ENCODE measurements at places on chromosomes 5 and 9.

- DNase-seq: no peak
These were observed 28.9 kb upstream of the GSN start for GRCh38 chr9:121239071-121239470.

DNA sequence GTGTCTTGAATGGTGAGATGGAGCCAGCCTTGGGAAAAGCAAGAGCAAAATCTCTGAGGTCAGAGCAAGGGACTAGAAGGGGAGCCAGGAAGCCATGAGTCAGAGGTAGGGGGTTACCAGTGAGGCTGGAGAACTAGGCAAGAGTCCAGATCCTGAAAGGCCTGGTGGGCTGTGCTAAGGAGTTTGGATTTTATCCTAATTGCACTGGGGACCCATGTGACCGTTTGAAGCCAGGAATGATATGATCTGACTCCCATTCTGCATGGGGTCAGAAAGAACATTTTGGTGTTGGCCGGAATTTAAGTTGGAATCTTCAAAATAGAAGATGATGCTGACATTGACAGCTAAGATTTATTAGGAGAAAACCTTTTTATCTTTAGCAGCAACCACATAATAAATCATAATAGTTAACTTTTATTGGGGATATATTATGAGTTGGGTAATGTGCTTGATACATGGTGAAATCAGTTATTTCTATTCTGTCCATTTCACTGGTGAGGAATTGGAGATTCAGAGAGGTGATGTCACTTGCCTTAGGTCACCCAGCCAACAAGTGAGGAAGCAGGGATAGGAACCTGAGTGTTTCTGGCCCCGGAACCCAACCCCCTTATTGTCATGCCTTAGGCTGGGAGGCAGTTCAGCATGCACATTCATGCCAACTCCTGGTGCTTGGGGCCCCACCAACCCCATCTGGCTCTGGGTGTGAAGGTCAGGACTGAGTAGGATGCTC is 61.5 kb upstream of the RARS1 start:
- DNase-seq: no peak

DNA sequence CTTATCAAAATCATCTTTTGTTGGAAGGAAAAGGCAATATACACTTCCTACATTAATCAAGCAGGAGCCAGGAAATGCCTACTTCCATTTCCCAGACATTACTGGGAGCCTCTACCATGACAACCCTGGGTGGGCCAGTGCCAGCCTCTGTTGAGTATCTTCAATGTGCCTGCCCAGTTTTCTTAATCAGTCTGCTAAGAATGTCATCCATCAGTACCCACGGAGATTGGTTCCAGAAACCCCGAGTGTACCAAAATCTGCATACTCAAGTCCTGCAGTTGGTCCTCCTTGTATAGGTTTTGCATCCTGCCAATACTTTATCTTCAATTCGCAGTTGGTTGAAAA is 82.4 kb downstream of the MARCHF3 start:
- no peak for DNase-seq

- DNase-seq: peak; percentile 25
These were observed 21.3 kb upstream of the GLRX start for GRCh38 chr5:95843733-95844223.

DNA sequence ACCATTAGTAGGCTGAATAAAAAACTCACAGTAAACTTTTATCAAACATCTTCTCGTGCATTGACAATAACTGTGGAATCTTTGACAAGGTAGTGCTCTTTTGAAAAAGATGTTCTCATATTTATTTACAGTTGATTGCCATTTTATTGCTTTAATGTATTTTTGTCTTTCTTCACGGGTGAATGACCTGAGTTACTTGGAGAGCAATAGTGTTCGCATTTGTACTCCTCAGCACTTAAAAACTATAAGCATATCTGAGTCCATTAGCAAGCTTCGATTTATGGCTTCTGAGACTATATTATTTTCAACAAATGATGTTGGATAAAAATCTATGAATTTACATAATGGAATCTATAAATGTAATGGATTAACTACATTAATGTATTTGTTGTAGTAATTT is 1012.3 kb downstream of the CDH9 start:
- DNase-seq: no peak

DNA sequence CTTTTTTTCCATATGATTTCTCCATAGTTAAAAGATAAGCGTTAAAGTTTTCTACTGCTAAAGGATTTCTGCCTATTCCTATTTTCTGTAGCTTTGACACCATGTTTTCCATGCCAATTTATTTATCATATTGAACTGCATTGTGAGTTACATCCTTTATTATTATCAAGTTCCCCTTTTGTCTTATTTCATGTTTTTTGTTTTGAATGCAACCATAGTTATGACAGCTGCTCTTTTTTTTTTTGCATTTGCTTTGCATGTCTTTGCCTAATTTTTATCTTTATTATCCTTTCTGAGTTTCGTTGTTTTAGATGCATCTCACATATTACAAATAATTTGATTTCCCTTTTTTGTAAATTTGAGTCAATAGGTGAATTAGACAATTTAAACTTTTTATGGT is 161.5 kb downstream of the DEPDC1B start:
- DNase-seq: no peak

GRCh38 chr5:151151793-151152192 is 5.8 kb downstream of the ANXA6 start:
- no peak for DNase-seq

- DNase-seq: no peak
These were observed at the start of gene HMMR for GRCh38 chr5:163460562-163461171. Gene HMMR, plus strand, starts transcription at chr5:163460632. Its CDS starts 61 bp downstream, at chr5:163460693.

DNA sequence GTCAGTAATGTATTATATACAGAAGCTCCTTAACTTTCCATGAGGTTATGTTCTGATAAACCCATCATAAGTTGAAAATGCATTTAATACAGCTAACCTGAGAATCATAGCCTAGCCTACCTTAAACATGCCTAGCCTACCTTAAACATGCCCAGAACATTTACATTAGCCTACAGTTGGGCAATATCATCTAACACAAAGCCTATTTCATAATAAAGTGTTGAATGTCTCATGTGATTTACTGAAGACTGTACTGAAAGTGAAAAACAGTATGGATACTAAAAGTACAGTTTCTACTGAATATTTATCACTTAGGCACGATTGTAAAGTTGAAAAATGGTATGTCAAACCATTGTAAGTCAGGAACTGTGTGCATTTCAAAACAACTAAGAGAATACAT is 1.6 kb downstream of the GM2A start:
- no peak for DNase-seq

- peak; percentile 77 for DNase-seq
These were observed 232.1 kb downstream of the SH3GL2 start for GRCh38 chr9:17810728-17811571.

GRCh38 chr5:130868186-130868840 is 296.7 kb downstream of the HINT1 start:
- DNase-seq: no peak

- no peak for DNase-seq
These were observed 211.6 kb upstream of the PANK3 start for GRCh38 chr5:168790671-168791250.

DNA sequence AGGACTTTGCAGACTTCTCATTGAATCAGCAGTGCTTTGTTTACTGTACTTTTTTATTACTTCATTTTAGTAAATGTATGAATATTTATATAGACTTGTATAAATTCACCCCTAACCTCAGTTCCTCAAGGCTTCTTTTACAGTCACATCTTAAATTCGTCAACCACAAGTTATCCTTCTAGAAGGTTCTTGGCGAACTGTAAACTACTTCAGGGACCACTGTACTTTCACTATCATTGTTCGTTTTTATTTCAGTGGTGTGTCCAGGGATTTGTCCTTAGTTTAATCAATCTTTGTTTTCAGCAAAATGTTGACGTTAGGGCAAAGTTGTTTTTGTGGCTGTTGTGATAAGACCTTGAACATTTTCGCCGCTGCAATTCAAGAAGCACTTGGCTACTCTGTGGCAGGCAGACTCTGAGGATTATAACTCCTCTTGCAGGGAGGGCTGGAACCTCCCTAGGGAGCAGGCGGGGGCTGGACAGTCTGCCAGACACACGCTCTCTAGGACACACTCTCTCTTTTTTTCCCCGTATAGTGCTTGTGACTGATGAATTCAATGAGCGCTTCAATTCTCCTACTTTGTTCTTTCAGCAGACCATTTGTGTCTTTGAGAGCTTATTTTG is 252.8 kb downstream of the FBXL7 start:
- DNase-seq: no peak

GRCh38 chr5:106940301-106940846 is 730.4 kb downstream of the EFNA5 start:
- no peak for DNase-seq

- no peak for DNase-seq
These were observed 182.9 kb downstream of the ARHGEF28 start for GRCh38 chr5:73808911-73809310.

DNA sequence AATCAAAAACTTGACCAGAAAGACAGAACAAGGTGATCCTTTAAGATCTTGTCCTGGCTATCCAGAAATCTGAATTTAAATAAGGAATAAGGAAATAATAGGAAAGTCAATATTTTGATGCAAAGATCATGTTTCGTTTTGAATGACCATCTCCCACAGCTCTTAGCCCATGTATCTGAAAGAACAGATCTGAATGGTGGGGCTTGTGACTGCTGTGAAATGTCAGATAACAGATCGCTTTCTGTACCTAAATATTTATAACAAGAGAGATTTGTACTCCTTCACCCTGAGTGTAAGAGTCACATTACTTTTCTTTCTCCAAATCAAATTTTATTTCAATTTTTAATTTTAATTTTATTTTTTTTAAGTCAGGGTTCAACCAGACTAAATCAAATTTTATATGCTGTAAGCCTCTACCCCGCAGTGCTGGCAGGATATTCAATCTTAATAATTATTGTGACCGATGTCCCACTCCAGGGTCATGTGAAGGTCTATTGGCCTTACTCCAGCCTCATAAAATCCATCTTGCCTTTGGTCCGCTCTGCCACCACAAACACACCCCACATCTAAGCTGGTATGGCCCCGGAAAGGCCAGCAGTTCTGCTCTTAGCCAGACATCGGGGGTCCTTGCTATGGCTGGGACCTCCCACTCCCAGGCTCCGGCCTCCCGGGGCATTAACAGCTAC is 7.0 kb upstream of the SLC26A2 start:
- DNase-seq: no peak

GRCh38 chr5:123855609-123856008 is 343.6 kb downstream of the CSNK1G3 start:
- DNase-seq: no peak

DNA sequence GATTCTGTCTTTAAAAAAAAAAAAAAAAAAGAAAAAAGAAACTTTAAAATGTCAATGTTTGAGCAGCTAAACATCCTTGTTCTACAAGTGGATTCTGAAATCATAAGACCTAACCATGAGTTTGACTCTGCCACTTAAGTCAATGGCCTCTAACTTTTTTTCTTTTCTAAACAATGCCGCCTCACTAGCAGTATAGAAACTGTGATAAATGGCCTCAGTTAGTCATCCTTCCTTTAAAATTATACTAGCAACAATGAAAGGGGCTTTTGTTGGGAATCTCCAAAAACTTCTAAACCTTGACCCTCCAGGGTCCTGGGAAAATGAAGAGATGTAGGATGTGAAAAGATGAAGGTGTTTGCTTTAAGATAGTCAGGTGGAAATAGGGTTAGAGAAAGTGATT is 71.1 kb downstream of the FBXL7 start:
- no peak for DNase-seq

- no peak for DNase-seq
These were observed 44.5 kb downstream of the SECISBP2 start for GRCh38 chr9:89362647-89363310.

DNA sequence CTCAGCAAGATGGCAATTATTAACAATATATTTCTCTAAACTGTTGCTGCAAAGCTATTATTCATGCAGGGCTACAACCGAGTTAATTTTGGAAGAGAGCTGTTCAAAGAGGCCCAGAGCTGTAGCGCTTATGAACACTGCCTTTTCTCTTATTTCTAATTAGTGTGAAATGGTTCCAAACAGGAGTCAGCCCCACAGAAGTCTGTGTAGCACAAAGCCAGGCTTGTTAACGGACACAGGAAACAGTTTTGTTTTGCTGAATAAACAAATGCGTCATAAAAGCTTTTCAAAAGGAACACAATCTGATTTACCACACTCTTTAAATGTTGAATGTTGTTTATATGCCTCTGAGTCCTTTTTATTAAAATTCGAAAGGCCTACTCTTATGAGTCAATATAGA is 396.5 kb downstream of the ANXA1 start:
- DNase-seq: no peak

DNA sequence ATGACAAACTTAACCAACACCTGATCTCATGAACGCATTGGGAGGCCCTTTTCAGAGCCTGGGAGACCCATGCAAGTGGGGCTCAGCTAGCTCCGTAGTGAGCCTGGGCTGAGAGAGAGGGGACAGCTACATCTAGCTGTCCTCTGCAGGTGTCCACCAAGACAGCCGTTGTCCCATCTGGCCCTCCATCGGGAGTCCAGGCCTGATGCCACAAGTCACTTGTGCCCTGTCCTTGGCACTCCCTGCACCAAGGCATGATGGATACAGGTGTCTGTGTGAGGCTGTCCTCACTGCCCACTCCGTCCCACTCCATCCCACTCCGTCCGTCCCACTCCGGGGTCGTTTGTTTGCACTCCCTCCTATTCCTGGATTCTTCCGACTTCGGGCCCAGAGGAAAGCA is 2.5 kb upstream of the EDF1 start:
- no peak for DNase-seq

DNA sequence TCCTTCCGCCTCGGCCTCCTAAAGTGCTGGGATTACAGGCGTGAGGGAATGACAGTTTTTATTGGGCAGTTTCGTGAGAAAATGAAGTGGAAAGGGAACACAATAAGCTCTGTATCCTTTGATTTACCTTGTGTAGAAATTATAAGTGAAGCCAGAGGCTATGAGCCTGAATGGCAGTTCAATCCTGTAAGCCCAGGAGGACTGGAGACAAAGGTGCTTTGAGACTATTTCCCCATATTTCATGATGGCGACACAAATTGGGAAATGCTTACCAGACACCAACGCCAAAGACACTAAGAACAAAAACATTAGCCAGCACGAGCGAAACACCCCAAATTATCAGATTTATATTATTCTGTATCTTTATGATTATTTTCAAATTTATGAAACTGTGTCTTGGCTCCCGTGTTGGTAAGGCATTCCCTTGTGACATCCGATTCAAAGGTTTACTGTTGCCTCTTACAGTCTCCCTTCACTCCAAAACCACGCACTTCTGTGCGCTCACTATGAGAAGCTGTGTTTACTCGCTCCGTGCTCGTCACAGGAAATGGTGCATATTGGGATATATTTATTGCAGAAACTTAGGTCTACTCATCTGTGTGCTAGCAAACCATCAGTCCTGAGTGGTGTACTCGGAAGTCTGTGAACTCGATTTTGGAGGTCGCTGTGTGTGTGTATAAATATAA is 73.9 kb downstream of the SH3PXD2B start:
- no peak for DNase-seq

- DNase-seq: no peak
These were observed 142.5 kb downstream of the SPATA31D1 start for GRCh38 chr9:82131072-82131471.

DNA sequence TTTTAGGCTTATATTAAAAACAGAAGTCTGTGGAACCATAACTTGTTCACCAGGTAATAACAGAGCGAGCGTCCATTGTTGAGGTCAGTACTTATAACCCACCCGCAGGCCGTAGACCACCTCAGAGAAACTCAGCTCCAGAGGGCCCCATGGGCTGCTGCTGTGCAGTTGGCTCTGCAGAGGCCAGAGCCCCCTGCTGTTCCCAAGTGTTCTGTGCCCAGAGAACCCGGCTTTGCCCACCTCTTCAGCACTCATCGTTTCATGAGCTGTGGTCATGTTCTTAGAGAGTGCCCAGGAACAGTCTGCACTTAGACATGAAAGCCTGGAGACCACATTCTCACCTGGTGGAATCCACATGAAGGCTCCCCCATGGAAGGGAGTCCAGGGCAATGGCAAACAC is 50.4 kb upstream of the SLC2A8 start:
- DNase-seq: no peak
